Foreskin melanocyte (primary cell): ENCODE measurements at places on chromosomes 4 and X.

GRCh38 chr4:152115794-152116193 lies 355.0 kb upstream of the GATB start:
- no peak for DNase-seq

GRCh38 chrX:44072631-44073030 lies 99.4 kb upstream of the NDP start:
- no peak for DNase-seq

GRCh38 chr4:109699553-109700225 lies 3.6 kb downstream of the CASP6 start:
- DNase-seq: no peak

DNA sequence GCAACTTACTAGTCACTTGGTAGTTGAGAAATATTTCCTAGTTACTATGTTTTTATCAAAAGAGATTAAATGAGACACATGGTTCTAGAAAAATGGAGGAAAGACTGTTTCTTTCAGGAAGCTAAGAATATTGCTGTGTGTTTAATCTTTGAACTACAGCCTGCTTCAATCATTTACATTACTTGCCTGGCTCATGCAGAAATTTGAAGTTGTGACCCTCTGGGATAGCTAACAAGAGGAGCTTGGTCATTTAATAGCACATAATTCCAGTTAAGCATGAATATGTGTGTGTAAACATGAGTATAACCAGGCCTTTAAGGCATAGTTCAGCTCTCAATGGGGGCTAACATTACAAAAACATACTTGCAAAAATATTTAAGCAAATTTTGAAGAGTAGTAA lies 44.6 kb upstream of the SLC25A4 start:
- DNase-seq: no peak

GRCh38 chr4:133865612-133866327 lies 335.8 kb downstream of the PABPC4L start:
- DNase-seq: peak; percentile 35

GRCh38 chr4:89604951-89605350 lies 232.0 kb downstream of the SNCA start:
- no peak for DNase-seq

DNA sequence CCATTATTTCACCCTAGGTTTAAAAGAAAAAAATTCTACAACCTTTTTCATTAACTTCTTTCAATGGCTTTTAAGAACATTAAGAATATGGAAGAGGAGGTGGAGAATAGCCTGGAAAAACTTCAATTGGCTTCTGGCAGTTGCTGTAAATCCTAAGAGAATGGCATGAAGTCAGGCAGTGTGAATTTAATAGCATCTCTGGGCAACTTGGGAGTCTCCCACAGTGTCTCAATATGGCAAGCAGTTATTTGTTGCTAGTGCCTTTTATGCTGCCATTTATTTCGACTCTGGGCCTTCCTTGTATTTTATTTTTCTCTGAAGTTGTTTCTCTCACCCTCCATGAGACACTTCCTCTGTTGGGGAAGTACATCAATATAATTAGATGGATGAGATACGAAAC lies 322.1 kb downstream of the CBLL2 start:
- no peak for DNase-seq

DNA sequence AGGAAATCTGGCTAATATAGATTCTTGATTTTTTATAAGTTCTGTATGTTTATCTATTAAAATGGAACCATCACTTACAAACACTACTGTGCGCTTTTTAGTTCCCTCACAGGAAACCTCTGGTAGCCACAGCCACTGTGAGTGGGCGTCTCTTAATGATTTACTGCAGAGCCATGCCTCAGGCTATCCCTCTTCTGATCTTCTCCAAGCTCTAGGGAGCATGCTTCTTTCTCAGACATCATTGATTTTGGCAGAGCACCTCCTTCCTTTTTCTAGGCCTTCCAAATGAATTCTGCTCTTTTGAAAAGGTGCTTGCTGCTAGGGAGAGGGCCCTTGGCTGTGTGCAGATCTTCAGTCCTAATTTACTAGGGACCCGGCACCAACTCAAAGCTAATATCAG lies 61.1 kb upstream of the STS start:
- no peak for DNase-seq

DNA sequence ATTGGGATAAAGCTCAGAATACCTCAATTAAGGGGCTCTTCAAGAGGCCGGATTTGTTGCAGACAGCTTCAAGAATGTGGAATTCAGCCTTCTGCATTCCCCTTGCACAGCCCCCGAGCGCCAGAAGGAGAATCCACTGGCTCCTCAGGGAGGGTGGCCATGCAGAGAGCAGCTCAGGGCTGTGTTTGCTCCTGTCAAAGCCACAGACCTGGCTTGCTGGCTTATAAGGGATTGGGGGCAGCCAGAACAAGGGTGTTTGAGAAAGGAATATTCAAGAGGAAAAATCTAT lies 36.8 kb downstream of the ING2 start:
- no peak for DNase-seq

GRCh38 chr4:75118739-75119138 lies 185.8 kb downstream of the PARM1 start:
- DNase-seq: no peak

GRCh38 chrX:153527208-153527607 lies 9.8 kb downstream of the ATP2B3 start:
- no peak for DNase-seq

GRCh38 chr4:121614101-121614500 lies 82.7 kb downstream of the ANXA5 start:
- DNase-seq: no peak

DNA sequence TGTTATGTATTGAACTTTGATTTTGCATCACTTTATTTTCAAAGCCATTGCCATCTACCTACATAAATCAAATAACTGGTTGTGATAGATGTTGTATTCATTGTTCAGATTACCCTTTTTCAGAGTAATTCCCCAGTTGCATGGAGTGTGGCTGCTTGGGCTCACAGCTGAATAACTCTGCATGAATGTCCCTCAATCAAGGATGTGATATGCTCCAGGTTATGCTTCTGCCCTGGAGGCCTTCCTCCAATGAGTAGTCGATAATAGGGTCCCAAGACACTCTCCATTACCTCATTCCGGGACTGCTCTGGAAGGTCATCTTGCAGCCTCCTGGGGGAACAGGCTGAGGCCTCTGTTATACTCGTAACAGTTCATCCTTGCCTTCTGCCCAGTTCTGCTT lies 251.8 kb downstream of the ADGRL3 start:
- no peak for DNase-seq

GRCh38 chr4:128940971-128941370 lies 131.5 kb downstream of the JADE1 start:
- DNase-seq: no peak

DNA sequence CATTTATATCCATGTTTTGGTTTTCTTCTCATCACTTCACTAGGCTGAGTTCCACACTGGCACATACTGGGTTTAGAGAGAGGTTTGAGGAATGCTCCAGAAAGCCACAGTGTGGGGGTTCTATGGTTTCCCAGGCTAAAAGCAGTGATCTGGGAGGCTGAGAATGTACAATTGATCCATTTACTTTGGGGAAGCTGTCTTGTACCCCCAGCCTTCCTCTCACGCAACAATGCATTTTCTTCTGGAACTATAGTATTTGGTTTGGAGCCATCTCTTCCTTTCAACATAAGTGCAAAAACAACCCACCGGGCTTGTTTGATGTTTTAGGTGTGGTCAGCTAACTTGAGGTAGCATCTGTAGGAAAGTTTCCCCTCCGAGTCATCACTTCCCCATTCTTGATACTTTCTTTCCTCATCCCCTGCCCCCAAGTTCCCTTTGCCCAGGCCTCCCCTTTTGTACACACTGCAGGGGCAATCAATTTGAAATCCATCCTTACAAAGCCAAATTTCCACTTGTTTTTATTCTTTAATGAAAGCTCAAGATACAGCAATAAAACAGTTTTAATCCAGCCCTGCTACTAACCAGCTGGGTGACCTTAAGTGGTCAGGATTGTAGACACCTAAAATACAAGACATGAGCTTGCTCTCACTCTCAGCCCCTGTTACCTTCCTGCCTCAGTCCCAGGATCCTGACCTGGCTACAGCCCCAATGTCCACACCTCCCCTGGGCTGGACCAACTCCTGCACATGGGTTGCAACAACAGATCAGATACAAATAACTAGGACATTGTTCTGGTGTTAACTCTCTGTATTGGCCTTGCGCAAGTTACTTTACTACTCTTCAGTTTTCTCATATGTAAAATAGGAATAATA lies 109.2 kb downstream of the FHDC1 start:
- no peak for DNase-seq

- DNase-seq: no peak
Observed at GRCh38 chrX:133337250-133337649, 78.0 kb downstream of the GPC4 start.

DNA sequence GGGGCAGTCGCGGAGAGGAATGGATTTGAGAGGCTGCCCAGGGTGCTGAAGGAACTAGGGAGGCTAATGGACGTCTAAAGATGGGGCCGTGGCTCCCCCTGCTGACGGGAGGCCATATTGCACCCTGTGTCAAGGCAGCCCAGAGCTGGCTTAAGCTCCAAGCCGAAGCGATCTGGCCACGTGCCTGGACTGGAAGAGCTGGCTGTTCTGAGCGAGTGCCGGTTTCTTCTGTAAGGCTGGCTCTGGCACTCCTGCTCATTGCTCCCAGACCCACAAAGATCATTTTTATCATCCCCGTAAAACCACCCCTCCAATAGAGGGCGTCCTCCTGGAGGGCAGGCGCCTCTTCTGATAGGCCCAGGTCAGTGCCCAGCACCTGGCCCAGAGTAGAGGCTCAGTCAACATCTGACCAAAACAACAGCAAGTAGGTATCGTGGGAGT lies 5.6 kb downstream of the PNCK start:
- DNase-seq: peak; percentile 60

- DNase-seq: no peak
Observed at GRCh38 chrX:40415675-40416074, 165.1 kb upstream of the ATP6AP2 start.
